ENCODE measurements at places on chromosomes 16 and 17. TPM values are rescaled to one million over a fixed set of nuclear protein-coding genes. Genes with fewer than 3 reads are reported as not detected.

- DNase-seq: no peak
Measured at GRCh38 chr17:33390479-33391176, 97.5 kb upstream of the ASIC2 start.

- no peak for DNase-seq
Measured at GRCh38 chr17:66839616-66840015, 4.7 kb downstream of the CACNG5 start.

DNA sequence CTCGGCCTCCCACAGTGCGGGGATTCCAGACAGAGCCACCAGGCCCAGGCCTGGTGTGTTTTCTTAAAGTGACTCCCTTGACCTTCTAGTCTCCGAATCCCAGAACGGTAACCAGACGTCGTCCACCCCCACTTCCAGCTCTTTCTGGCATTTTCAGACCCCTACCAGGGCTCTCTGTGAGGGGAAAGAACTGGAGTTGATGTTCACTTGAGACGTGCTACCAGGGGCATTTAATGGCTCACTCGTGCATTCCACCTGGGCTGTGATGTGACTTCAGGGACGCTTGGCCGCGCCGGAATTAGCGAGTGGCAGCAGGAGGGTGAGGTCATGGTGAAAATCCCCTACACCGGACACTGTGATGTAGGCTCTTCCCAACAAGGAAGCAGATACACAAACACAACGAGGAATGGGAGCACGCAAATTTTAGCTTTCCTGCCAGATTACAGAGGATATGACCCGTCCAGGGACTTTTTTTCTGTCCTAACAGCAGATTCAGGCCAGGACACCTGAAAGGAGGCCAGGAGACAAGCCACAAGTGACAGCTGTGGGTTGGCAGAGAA is 1.1 kb upstream of the GNA13 start:
- DNase-seq: no peak

- peak; percentile 37 for DNase-seq
Measured at GRCh38 chr17:4944163-4944553, 4.1 kb downstream of the RNF167 start.

PRSS8 gene
- 510 TPM for total RNA-seq
